Omental fat pad (tissue), 4 donors: ENCODE measurements at places on chromosomes 6 and 20.

- DNase-seq: no peak
These were observed 256.7 kb upstream of the TCF21 start for GRCh38 chr6:133632206-133632605.

DNA sequence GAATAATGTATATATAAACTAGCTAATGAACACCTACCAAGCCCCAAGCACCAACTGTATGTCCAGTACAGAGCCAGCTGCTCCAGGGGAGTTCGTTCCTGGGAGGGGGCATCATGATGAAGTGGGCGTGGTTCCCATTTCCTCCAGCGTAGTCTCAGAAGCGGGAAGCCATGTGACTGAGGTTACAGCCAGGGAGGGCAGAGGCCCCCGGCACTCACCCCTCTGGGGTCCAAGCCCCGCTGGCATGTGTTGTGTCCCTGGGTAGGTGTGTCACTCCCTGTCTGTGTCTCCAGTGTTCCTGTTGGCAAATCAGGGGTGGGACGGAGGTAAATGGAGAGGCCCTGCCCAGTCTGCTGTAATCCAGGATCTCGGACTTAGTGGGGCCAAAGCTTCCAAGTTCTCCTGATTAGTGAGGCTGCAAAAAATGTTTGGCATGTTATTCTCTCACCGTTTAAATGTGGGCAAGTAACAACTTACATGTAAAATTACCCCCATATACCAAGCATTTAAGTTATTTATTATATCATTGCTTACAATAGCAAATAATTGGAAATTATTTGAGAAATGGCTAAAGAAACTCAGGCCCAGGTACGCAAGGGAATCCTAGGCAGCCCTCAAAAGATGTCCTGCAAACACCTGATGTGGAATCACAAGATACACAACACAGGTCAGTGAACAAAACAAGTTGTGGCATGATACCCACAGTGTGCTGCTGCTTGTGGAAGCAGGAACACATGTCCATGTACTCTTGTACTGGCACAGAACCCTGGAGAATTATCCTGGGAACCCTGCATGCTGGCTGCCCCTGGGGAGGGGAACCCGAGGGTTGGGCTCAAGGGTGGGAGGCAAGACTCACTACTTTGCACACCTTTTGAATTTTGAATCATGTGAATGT, 22.2 kb downstream of the FAM110A start:
- DNase-seq: no peak

DNA sequence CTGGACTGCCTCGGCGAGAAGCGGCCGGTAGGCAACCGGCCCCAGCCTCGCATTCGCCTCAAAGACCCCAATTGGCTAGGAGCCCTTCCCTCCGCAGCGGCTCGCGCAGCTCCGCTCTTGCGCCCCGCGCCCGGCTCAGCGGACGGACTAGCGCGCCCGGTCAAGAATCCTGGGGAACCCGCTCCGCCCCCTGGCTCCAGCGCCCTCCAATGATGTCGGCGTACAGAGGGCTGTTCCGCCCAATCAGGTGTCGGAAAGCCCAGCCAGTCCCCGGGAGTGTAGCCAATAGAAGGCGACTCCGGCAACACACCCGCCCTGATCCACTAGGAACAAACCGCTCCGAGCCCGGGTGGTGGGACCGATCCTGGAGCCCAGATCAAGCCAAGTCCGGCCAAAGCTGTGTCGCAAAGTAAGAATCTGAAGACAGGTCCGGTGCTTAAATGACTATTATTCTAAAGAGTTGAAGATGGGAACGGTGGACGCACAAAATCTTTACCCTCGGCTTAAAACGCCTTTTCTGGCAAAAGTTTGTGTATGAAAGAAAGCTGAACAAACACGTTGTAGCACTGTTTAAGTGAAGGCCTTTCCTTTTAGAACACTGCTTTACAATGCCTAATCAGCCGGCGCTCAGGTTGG, 132.2 kb downstream of the OGFRL1 start:
- DNase-seq: peak; percentile 82

DNA sequence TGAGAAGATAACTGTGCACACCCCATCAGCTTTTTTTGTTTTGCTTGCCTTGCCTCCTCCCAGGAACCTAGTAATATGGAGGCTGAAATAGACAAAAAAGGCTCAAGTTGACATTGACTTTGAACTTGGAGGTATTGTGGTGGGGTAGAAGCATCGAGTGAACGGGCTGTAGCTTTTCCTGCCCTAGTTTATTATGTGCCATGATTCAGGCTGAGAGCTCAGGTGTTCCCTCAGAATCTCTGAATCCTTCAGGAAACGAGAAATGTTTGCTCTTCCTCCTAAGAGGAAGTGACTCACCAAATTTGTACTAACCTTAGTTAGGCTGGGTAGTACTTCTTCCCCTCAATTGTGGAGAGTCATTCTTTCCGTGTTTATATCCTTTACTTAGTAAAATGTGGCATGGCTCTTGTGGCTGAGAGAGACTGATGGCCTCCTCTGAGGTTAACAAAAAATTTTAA, 98.8 kb downstream of the SASH1 start:
- DNase-seq: no peak

DNA sequence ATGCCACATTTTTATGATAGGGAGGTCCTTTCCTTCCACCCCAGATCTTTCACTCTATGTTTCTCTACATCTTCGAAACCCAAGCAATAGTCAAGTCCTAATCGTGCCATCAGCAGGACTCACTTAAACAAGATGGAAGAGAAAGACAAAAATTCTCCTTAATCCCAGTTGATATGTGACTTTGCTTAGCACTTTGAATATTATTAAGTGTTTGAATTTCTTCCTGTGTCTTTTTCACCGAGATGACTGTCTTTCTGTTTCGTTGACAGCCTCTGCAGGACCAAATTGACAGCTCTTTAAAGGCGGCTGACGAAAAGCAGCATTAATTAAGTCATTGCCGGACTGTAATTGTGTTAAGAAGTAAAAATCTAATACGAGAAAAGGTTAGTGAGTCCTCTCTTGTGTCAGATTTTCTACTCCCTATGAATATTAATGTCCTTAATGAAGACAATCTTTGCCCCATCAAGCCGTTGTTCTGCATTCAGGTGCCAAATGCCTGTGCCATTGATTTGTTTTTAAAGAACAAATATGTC, 208.8 kb upstream of the TSHZ2 start:
- DNase-seq: no peak

- no peak for DNase-seq
These were observed 679 bp upstream of the RING1 start for GRCh38 chr6:33207552-33208090.

GRCh38 chr20:11013801-11014200, 340.0 kb upstream of the JAG1 start:
- no peak for DNase-seq

DNA sequence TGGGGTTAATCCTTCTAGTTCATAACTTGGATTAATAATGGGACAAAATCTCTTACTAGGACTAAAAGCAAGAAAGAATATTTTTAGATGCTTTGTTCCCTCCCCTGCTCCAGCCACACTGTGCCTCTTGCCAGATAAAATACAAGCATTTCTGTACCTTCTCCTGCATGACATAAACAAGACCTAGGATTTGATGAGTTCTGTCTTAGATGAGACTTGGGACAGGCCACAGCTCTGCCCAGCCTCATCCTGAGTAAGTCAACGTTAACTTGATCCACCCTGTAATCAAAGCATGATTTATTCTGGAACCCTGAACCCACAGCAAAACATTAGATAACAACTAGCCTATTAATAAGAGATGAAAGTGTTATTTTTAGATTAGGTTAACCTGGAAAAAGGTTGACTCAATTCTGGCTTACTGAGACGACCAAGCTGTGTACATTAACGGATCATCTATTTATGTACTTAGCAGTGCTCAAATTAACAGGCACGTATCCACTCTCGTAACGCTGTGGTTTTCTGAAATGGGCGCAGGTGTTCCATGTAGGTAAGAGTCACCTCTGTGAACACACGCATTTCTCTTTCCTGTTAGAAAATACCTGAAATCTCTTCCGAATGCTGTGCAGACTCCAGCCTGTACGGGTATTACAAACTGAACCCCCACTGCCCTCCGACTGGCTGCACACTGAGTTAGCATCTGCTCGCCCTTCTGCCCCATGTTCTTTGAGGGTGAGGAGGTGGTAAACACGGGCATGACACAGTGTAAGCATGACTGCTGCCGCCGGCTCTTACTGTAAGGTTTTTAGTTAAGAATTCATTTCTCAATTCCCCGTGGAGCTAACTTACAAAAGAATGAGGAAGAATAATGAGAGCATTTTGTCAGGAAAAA, 132.1 kb upstream of the FOXQ1 start:
- DNase-seq: no peak

- no peak for DNase-seq
These were observed 25.5 kb upstream of the SMIM26 start for GRCh38 chr20:18541741-18542140.

GRCh38 chr6:131685266-131685780, 15.9 kb downstream of the OR2A4 start:
- DNase-seq: no peak

GRCh38 chr20:15179381-15179780, 842.0 kb upstream of the FLRT3 start:
- no peak for DNase-seq

DNA sequence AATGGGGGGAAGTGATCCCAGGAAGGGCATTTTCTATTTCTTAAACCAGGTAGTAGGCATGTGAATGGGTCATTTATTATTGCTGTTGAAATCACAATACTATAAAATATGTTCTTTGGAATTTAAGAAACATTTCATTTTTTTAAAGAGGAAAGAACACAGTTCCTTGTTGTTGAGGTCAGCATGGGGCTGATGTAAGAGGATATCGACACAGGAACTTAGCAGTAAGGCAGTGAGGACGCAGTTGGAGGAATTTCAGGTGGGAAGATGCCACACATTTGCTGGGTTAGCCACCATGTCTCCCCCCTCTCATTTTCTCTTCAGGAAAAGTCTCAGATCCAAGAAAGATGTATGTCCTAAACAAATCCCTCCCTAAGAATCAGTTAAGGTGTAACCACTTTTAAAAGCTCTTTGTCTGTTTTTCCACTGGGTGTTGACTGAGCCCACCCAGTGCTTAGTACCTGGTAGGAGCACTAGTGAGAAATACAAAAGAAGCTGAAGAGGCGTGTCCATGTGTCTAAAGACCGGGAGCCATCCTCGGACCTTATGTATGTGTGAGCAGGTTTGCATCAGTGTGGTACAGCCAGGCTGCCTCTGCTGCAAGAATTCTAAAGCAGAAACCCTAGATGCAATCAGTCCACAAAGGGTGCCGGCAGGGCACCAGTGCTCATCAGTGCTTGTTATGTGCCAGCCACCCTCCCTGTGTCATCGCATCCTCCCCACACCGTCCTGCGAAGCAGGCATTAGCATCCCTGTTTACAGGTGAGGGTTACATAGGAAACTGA, 98.9 kb downstream of the TCP11 start:
- no peak for DNase-seq

GRCh38 chr6:139338795-139339194, 35.7 kb downstream of the CITED2 start:
- no peak for DNase-seq

DNA sequence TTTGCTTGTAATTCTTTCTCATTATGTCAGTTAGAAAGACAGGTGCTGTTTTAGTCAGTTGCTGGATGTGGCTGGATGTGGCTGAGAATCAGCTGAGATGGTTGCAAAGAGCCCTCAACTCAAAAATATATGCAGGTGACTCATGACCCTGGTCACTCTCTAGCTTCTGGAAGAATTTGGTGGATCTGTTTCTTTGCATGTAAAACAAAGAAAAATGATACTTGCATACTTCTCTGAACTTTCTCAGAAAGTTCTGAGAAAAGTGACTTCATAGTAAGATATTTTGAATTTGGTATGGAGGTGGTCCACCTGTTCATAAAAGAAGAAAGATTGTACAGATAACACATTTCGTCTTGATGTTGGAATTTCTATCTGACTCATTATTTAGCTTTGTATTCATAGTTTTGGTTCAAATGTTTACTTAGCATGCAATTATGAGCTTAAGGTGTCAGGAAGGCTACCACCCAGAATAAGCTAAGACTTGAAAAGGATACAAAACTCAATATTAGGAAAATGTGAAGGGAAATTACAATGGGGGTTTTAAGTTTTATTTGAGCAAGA, 163.2 kb upstream of the OLIG3 start:
- no peak for DNase-seq

DNA sequence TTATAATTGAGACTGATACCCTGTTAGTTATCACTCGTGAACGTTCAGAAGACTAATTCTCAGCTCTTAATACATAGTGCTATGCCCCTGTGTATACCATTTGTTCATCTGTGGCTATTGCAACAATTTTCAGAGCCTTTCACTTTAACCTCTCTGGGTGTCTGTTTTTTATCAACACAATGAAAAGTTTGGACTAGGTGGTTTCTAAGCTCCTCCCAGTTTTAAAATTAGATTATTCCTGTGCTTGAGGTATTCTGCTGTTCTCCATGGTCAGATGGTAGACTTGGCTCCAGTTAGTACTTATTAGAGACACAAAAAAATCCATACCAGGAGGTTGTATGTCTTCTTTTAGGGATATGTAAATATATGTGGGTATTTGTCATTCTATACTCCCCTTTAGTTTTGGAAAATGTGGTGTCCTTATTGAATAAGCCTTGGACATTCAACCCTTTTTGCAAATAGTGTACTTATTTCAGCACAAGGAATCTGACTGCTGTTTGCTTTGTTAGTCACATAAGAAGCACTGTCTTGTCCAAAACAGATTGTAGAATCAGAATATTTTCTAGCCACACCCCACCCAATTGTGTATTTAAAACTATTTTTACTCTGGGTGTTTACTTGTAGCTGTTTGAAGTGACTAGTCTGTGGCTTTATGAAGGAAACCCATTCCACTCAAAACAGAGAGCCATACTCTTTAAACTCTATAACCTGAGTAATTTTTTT, 2.0 kb upstream of the COL10A1 start:
- DNase-seq: no peak

DNA sequence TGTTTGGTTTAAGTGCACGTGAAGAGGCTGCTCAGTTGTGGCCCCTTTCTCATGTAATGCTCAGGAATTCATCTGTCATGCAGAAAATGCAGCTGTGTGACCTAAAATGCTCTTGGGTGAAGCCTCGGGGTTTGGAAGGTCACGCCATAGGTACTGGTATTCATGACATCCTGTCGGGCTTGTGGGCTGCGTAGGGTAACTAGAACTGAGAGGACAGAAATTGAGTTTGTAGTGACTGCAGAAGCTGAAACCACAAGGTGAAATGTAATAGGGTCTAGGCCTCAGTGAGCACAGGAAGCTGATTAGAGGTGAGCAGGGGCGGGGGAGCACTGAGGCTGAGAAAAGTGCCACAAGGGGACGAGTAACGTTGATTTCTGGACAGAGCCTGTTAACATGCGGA, 128.8 kb downstream of the SOBP start:
- DNase-seq: no peak

- DNase-seq: no peak
These were observed 121.4 kb upstream of the NRSN1 start for GRCh38 chr6:24004659-24005058.

- DNase-seq: no peak
These were observed 50.7 kb downstream of the LRRC1 start for GRCh38 chr6:53845280-53846195.
